ENCODE measurements at places on chromosomes 1 and 21.

DNA sequence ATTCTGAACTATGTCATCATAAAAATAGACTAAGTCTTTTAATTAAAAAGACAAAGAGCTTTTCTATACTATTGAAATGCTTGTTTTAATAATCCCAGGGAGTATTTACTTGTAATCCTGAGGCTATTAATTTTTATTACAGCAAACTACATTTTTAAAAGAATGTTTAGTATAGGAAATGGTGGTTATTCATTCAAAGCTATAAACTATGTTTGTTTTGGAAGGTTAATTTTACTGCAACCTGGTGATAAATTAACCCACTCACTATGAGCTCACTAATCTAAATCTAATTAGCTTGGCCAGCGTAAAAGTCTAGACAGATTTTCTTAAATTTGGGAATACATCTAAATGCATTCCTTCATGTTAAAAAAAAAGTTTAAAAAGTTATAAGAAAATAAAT is 13.8 kb upstream of the EYA3 start:
- no peak for DNase-seq

- DNase-seq = no peak
Measured at GRCh38 chr1:231272880-231273279, 31.9 kb downstream of the GNPAT start.

DNA sequence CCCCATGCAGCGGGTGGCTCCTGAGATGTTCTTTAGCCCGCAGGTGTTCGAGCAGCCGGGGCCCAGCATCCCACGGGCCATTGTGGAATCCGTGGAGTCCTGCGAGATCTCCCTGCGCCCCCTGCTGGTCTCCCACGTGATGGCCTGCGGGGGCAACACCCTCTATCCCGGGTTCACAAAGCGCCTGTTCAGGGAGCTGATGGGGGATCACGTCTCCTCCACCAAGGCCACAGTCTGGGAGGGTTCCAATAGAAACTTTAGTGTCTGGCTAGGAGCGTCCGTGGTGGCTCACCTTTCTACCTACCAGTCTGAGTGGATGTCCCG is 71.0 kb downstream of the ACTL8 start:
- DNase-seq = no peak

- no peak for DNase-seq
Measured at GRCh38 chr1:156963621-156964020, 43.2 kb downstream of the LRRC71 start.

DNA sequence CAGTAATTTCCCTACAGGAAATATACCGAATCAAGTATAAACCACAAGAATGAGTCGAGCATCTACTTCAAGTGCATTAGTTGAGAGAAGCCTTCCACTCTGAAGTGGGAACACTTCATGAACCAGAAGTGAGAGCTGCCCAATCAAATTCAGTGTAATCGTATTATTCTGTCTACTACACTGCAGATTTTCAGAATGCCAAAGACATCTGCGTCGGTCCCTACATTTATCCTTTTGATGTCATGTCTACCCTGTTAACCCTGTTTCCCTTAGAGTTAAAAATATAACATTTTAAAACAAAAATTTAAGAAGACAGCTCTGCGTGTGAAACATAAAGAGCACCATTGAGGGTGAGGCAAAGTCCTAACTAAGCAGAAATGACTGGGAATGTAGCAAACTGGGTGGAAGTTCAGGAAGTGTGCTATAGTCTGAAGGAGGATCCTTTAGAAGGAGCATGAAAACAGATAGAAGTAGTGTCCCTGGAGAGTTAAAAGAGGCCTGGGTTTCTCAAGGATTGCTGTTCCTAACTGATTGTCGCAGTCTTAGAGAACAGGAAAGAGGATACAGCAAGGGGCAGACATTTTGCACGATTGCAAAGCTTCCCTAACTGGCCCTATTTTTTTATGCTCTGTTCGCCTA is 291.2 kb downstream of the PTPRC start:
- DNase-seq = no peak

- DNase-seq = no peak
Measured at GRCh38 chr1:21219674-21220073, 43.0 kb upstream of the EIF4G3 start.
